AG10803 (cell line): ENCODE measurements at places on chromosomes 13 and 19.
A peak's percentile ranks its signal among the peaks of the same experiment; 100 is the strongest.

- no peak for DNase-seq
These were observed 437.6 kb upstream of the KLF12 start for GRCh38 chr13:74571811-74572210.

DNA sequence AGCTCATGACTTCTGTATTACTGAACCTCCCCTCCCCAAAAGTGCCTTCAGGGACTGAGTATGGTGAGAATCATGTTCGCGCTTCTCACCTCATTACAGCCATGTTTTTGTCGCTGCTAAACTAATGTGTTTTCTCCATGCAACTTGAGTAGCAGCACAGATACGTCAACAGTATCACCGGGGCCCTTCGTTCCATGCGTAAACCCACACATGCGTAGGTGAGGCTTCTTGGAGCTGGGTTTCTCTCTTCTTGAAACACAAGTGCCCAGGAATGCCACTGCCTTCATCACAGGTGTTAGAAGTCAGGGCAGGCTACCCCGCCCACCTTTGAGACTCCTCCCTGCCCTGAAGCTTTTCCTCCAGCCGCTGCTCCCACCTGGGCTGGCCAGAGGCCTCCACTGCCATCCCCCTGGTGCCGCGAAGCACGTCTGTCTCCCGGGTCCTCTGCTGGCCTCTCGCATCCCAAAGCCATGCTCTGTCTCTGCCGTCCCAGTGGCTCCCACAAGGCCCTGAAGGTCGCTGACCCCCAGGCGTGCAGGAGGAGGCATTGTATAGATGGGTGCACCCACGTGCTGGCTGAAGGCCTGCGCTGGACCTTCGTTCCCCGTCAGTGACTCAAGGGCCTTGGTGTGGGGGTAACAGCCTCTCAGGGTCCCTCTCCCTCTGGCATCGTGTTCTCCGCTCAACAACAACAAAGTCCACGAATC, 135.3 kb upstream of the MCF2L start:
- no peak for DNase-seq

- no peak for DNase-seq
These were observed 61.8 kb downstream of the MBNL2 start for GRCh38 chr13:97283888-97284287.

DNA sequence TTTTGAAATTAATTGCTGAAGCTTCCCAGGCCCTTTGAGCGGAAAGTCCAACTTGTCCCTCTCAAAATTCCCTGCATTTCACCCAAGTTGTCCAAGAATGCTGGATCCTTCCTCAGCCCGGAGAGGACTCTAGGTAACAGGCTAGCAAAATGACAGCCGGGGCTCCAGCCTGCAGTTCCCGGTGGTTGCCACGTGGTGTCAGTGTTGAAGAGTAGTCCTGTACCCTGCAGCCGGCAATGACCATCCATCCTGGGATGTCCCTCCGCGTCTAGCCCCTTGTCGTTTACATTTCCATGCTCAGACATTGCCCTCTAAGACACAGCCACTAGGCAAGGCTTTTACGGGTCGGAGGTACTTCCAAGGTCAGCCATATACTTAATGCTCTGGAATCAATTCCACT, 31.4 kb upstream of the MTIF3 start:
- DNase-seq = no peak

- no peak for DNase-seq
These were observed 66.3 kb downstream of the ZIC5 start for GRCh38 chr13:99905224-99905623.

GRCh38 chr19:13214036-13214730, 64.0 kb downstream of the IER2 start:
- no peak for DNase-seq

DNA sequence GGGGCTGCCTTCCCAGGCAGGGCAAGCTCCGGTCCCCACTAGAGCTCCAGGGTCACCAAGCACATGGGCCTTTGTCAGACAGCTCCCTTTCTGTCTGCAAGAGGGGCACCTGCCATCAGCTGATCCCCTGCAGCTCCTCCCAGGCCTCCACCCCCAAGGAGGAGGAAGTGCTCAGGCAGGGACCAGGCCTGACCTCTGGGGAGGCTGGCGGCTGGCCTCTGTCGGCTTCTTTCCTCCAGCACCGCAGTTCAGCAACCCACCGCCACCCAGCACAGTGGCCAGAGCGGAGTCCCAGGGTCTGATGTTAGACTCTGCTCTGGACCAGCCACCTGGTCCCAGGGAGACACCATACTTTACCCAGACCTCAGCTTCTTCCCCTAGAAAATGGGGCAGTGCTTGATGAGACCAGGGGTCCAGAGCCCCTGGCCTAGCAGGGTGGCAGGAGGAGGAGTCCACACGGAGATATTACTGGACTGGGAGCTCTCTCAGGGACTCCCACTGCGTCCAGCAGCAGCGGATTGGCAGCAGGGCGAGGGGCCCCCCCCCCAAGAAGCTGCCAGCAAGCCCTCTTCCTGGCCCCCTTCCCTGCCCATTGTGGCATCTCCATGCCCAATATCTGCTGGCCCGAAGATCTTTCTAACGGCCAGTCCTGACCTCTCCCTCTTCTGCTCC, 24.1 kb downstream of the NKPD1 start:
- no peak for DNase-seq

GRCh38 chr13:78820541-78820940, 161.6 kb upstream of the OBI1 start:
- no peak for DNase-seq

GRCh38 chr13:40494513-40494912, 171.9 kb downstream of the FOXO1 start:
- no peak for DNase-seq

DNA sequence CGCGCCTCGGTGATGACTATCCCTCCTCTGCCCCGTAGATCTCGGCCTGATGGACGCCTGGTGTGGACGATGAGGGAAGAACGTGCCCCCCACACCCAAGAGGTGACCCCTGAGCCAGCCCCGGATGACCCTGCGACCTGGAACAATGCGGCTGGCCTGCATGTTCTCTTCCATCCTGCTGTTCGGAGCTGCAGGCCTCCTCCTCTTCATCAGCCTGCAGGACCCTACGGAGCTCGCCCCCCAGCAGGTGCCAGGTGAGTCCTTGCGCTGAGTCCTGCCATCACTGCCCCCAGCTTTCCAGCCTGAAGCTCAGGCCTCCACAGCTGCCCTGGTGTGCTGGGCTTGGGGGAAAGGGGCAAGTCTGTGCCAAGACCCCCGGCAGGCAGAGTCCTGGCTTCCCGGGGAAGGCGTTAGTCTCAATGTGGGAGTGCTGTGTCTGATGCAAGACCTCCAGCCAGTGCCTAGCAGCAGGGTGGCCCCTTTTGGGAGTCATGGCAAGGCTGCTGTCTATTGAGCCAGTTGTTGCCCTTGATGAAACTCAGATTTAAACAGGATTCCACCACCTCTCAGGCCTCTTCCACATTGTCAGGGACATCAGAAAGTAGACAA, 67.5 kb downstream of the CHST8 start:
- no peak for DNase-seq

DNA sequence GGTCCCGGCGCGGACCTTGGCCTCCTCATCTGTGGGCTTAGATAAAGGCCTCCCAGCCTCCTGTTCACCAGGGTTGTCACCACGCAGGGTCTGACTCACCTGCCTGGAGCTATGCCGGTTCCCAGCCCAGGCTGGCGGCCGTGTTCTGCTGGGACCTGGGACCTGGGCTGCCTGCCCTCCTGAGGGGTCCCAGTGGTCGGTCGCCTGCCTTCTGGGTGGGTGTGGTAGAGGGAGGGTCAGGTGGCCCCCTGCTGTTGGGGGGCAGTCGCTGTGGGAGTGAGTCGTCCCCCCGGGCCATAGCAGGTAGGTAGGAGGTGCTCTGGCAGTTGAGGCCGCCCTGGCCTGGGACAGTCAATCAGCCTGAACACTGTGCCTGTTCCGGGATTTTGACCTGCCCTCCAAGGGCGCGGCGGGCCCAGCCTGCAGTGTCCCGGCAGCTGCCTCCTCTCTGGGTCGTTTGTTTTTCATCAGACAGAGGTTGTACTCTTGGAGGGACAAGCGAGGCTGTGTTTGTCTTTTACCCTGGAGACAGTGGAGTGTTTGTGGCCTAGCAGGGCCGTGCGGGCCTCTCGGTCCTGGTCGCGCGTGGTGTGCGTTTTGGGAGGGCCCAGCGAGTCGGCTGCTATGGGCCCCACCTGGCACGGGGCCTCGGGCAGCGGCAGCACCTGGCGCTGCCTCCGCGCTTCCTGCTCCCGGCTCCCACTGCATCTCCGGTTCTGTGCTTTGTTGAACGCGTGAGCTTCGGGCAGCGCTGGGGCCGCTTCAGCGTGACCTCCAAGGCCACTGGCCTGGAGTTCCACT, 2.6 kb downstream of the ADAT3 start:
- no peak for DNase-seq

GRCh38 chr13:50721672-50721992, 121.9 kb downstream of the DLEU7 start:
- DNase-seq = no peak

DNA sequence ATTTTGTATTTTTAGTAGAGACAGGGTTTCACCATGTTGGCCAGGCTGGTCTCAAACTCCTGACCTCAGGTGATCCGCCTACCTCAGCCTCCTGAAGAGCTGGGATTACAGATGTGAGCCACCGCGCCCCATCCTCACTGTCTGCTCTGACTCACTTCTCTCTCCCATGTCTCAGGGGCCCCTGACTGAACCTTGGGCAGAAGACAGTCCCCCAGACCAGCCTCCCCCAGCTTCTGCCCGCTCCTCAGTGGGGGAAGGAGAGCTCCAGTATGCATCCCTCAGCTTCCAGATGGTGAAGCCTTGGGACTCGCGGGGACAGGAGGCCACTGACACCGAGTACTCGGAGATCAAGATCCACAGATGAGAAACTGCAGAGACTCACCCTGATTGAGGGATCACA, 5.0 kb downstream of the SIGLEC9 start:
- no peak for DNase-seq

DNA sequence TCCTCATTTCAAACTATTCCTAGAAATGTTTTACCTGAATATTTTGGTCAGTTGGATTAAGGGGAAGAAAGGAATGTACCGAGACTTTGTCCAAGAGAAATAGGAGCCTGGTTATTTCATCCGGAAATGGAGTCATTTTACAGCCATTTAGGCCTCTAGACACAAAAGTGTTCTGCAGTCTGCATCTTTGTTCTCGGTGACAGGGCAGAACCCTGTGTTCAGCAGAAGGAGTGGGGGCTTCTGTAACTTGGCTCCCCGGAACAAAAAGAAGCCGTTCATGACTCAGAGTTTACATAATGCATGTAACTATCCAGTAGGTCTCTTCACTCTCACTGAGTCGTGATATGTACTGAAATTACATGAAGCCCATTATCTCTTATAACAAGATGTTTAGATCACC, 21.6 kb upstream of the FNDC3A start:
- peak; percentile 0 for DNase-seq

GRCh38 chr19:17790059-17790780, 4.7 kb upstream of the B3GNT3 start:
- no peak for DNase-seq

- DNase-seq = no peak
These were observed 15.5 kb downstream of the TPM4 start for GRCh38 chr19:16091546-16092475.

GRCh38 chr19:10290357-10290875, 664 bp downstream of the ICAM5 start:
- DNase-seq = no peak

- no peak for DNase-seq
These were observed 1.3 kb downstream of the KLK6 start for GRCh38 chr19:50967929-50968715.

- peak; percentile 71 for DNase-seq
These were observed 35.7 kb upstream of the TPM4 start for GRCh38 chr19:16040642-16041041.

GRCh38 chr19:10043286-10043927, 30.1 kb downstream of the RDH8 start:
- peak; percentile 39 for DNase-seq

GRCh38 chr13:80296638-80297037, 44.3 kb downstream of the SPRY2 start:
- no peak for DNase-seq

DNA sequence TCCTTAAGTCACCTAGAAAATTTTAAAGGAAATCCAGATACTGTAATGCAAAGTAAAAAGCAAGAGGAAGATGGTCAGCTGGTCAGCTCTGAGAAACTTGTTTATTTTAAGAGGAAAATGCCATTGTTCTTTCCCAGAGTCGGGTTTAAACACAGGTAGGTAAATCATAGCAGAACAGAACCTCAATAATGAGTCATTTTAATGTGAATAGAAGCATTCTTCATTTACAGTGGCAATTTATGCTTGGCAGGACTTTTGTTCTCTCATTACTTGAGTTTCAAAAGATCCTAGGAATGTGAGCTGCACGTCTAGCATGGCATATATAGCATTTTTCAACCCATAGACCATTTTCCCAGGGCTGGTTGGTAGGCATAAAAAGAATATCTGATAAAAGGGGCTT, 132.3 kb downstream of the LIG4 start:
- no peak for DNase-seq

DNA sequence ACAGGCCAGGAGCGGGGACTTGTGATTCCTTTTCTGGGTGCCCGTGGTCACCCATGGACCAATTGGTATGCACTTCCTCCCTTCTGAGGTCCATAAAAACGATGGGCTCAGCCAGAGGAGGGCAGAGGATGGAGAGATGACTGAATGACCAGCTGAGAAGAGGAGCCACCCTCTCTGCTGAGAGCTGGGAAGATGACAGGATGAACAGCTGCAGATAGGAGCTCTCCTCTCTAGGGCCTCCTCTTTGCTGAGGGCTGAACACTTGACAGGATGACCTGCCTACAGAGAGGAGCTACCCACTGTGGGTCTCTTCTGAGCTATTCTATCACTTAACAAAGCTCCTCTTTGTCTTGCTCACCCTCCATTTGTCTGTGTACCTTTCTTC, 4.1 kb downstream of the IGFL4 start:
- DNase-seq = no peak

GRCh38 chr13:82011355-82011754, 1670.4 kb upstream of the SPRY2 start:
- DNase-seq = no peak

GRCh38 chr13:60701895-60702294, 304.9 kb downstream of the TDRD3 start:
- DNase-seq = no peak

DNA sequence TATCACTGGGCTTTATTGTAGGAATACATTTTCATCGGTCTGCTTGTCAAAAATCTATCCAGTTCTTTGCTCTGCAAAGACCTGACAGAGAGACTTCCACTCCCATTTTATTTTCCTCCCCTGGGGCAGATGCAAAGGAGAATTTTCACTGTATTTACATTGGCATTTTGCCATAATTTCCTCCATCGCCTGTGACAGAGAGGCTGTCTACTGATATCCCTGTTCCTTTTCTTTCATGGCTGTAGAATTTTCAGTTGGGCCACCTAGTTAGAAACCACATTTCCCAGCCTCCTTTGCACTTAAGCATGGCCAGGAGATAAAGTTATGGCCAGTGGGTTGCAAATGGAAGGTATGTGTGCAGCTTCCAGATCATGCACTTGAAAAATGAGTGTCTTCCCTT, 89.3 kb downstream of the NUFIP1 start:
- no peak for DNase-seq

- DNase-seq = no peak
These were observed 26.7 kb upstream of the TDRD3 start for GRCh38 chr13:60370343-60370742.
